Fibroblast of skin of scalp (primary cell): ENCODE measurements at places on chromosomes 13 and 19.

GRCh38 chr13:27261396-27261795 is 9.2 kb upstream of the RASL11A start:
- no peak for DNase-seq

GRCh38 chr19:3893509-3894179 is 13.2 kb downstream of the ATCAY start:
- no peak for DNase-seq

- no peak for DNase-seq
These were observed 4.6 kb upstream of the CEACAM1 start for GRCh38 chr19:42532891-42533290.

DNA sequence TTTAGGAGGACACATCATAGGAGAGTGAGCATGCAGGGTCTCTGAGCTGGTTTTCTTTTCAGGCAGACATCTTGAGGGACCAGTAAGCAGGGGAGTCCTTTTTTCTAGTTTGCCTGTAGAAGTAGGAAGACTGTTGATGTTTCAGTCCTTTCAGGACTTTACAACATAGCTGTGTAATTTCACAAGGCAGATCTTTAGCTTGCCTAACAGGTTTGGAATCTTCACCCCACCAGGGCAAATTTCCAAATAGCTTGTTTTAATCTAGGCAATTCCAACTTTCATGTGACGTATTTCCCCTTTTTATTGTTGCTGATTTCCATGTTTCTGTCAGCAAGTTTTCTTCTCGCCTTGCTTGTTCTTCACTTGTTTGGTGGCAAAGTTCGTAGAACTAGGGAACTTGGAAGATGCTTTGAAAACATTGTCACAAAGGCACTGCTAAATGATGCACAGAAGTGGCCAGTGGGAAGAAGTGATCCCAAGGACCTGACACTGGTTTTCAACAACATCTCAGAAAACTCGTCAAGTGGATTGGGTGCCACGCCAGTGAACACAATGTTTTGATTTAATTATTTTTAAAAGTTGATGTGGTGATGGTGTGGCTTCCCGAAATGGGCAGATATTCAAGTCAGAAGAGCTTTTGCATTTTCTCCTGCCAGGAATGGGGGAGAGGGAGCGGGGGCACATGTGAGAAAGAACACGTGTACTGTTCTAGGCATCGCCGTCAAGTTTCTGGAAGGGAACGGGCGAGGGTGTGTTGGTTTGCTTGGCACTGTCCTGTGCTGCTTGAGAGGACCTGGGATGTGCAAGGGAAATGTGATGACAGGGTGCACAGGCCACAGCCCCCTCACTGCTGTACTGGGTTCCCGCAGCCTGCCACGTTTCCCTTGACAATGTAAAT is 418.6 kb downstream of the OXGR1 start:
- no peak for DNase-seq
